ENCODE measurements at places on chromosomes 6 and 20. TPM values are rescaled to one million over a fixed set of nuclear protein-coding genes. Genes with fewer than 3 reads are reported as not detected.

The LHFPL5 gene
- total RNA-seq, result not detected

The CRIP3 gene
- 1.9 TPM for total RNA-seq

The HAO1 gene
- not detected for total RNA-seq

The SRC gene
- total RNA-seq, result 4.1 TPM

The CDSN gene
- total RNA-seq, result not detected

The PKIB gene
- 0.89 TPM for total RNA-seq

The CAPN11 gene
- not detected for total RNA-seq

The LAMA4 gene
- total RNA-seq, result not detected

The SRMS gene
- not detected for total RNA-seq

The C6orf163 gene
- total RNA-seq, result 4.1 TPM

The PAK5 gene
- not detected for total RNA-seq

The DTNBP1 gene
- total RNA-seq, result 24.1 TPM

The HEY2 gene
- 0.14 TPM for total RNA-seq

GRCh38 chr6:29376003-29376402 lies 912 bp upstream of the OR12D3 start:
- no peaks in the 10 kb centered on the region for H3K27me3 ChIP-seq
- no peaks in the 10 kb centered on the region for H3K4me1 ChIP-seq
- no peaks in the 10 kb centered on the region for H3K36me3 ChIP-seq

DNA sequence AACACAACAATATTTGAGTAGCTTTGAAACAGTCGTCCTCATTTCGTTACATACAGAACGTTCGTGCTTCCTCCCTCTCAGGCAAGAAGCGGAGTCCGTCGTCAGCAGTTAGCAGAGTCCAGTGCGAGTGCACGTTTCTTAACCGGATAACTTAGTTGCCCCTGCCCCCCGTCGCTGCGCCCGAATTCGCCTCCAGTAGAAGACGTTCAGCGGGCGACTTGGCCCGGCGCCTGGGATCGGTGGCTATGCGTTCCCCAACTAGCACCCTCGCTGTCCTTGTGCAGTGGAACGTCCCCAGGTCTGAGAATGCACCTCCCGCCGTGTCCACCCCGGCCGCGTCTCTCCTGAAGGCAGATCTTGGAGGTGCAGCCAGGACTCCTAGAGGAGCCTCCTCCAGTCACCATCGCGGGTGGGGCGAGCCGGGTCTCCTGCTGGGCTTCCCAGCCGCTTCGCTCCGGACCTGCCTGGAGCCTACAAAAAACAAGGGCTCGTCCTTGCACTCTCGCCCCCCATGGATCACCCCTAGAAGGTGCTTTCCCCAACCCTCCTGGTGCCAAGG lies 910 bp upstream of the PCSK2 start:
- H3K27ac ChIP-seq, result no peak overlapping the region
- H3K4me1 ChIP-seq, result no peaks in the 10 kb centered on the region
- no peak overlapping the region for H3K4me3 ChIP-seq
- no peak for DNase-seq

GRCh38 chr20:10005885-10006284 lies 28.9 kb upstream of the ANKEF1 start:
- H3K4me3 ChIP-seq, result no peak overlapping the region
- no peaks in the 10 kb centered on the region for H3K36me3 ChIP-seq
- DNase-seq, result no peak
- H3K27ac ChIP-seq, result no peak overlapping the region
- H3K27me3 ChIP-seq, result no peaks in the 10 kb centered on the region

DNA sequence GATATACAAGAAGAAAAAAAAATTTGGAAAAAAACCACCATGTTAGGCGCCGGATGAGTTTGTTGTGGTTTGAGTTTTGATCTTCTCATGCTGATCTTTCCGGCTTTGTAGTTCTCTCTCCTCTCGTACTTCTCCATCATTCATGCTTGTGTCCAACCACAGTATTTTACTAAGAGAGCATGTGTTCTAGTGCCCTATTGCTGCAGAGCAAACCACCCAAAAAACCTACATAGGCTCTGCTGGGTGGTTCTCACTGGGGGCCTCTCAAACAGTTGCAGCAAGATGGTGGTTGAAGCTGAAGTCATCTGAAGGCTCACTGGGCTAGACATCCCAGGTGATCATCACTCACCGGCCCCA lies 404.2 kb downstream of the PLCB1 start:
- no peak for DNase-seq
- H3K36me3 ChIP-seq, result no peaks in the 10 kb centered on the region
- no peaks in the 10 kb centered on the region for H3K4me1 ChIP-seq
- no peak overlapping the region for H3K4me3 ChIP-seq
- H3K27ac ChIP-seq, result no peak overlapping the region

DNA sequence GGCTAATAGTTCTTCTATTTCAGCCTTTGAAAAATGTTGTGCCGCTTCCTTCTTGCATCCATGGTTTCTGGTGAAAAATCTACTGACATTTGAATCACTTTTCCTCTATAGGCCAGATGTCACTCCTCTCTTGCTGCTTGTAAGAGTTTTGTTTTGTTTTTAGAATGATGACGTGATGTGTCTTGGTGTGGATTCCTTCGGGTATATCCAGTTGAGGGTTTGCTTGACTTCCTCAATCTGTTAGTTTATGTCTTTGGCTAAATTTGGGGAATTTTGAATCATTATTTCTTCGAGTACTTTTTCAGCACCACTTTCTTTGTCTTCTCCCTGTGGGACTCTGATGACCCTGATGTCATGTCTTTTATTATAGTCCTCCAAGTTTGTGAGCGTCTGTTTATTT lies 175.5 kb downstream of the MYLK4 start:
- H3K27me3 ChIP-seq, result no peaks in the 10 kb centered on the region
- no peaks in the 10 kb centered on the region for H3K4me1 ChIP-seq
- no peak overlapping the region for H3K27ac ChIP-seq
- DNase-seq, result no peak

GRCh38 chr6:155327326-155328073 lies 13.2 kb upstream of the TFB1M start:
- no peak overlapping the region for H3K4me3 ChIP-seq
- H3K27ac ChIP-seq, result no peak overlapping the region
- no peaks in the 10 kb centered on the region for H3K27me3 ChIP-seq
- no peaks in the 10 kb centered on the region for H3K4me1 ChIP-seq
- DNase-seq, result peak; percentile 64

GRCh38 chr6:133827766-133828165 lies 61.1 kb upstream of the TCF21 start:
- peaks cover 4% of the 10 kb centered on the region for H3K27me3 ChIP-seq
- no peaks in the 10 kb centered on the region for H3K36me3 ChIP-seq
- no peak overlapping the region for H3K4me3 ChIP-seq
- no peak overlapping the region for H3K27ac ChIP-seq

DNA sequence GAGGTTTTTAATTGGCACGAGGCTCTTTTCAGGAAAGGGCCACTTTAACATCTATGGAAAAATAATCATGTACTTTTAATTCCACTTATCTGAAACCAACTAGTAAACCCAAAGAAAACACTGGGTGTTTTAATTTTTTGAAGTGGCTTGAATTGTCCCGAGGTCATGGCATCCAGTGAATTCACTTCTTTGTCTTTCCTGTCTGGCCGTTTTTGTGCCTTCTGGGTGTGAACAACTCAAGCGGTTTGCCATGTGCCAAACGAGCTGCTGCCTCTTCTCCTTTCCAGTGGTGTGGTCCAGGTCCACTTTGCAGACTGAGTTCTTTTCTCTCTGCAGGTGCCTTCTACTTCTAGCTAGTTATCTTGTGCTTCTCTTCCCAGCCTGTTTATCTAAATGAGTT lies 117.5 kb downstream of the PLCB4 start:
- H3K27me3 ChIP-seq, result no peaks in the 10 kb centered on the region
- no peak for DNase-seq
- no peaks in the 10 kb centered on the region for H3K36me3 ChIP-seq
- no peak overlapping the region for H3K27ac ChIP-seq
- no peaks in the 10 kb centered on the region for H3K4me1 ChIP-seq

DNA sequence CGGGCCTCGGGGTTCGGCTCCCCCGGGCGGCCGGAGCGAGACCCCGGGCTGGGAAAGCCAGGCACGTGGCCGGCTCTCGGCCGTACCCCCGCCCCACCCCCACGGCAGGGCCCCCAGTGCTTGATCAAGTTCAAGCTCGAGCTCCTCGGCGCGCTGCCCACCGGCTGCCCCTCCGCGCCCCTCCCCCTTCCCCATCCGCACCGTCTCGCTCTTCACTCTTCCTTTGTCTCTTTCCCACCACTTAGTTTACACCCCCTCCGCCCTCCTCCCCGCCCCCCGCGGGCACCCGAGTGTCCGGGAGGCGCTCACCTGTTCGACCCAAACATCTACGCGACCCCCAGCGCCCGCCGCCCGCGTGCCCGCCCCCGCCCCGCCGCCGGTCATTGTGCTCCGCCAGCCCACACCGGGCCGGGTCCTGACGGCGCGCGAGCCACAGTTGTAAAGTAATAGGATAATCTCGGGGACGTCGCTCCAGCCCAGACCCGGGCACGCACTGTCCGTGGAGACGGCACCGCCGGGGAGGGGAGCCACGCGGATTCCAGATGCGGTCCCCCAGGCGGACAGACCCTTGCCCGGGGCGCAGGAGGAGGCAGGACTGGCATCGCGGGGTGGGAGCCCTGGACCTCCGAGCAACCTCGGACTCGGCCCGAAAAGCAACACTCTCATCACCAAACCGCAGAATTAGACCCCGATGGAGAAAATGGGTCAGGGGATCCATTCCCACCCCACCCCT lies 100.7 kb downstream of the NOL4L start:
- peak; percentile 26 for DNase-seq
- peaks cover 53% of the 10 kb centered on the region for H3K4me1 ChIP-seq
- no peaks in the 10 kb centered on the region for H3K36me3 ChIP-seq
- H3K4me3 ChIP-seq, result peak overlapping the region; percentile 64
- peak overlapping the region; percentile 46 for H3K27ac ChIP-seq

- H3K4me1 ChIP-seq, result no peaks in the 10 kb centered on the region
- H3K36me3 ChIP-seq, result no peaks in the 10 kb centered on the region
- no peaks in the 10 kb centered on the region for H3K27me3 ChIP-seq
- H3K27ac ChIP-seq, result no peak overlapping the region
- no peak for DNase-seq
These were observed 648.5 kb downstream of the RNF144B start for GRCh38 chr6:19035461-19036195.

DNA sequence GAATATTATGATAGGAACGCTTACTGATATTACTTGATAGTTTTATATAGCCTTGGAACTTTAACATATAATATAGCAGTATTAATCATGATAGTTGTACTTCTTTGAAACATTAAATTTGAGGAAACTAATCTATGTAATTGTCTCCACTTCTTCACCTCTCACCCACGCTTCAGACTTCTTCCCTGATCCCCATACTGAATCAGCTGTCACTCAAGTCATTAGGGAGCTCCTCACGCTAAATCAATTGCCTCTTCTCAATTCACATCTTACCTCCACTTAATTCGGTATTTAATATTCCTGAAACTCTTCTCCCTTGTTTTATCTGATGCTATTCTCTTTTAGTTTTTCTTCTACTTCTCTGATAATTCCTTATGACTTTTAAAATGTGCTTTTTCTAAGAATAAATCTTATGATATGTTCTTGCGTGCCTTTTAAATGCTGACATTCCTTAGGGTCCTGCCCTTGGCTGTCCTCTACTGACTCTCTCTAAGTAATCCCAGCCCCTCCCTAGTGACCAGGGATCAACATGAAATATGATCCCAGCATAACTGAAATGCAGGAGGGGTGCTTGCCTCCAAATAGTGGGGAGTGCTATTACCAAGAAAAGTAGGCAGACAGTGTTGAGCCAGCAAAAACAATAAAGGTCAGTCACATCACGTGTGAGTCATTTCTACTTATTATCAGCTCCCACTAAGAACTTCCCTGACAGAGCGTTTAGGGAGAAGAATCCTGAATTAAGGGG lies 9.9 kb downstream of the ANKRD66 start:
- H3K4me1 ChIP-seq, result no peaks in the 10 kb centered on the region
- H3K4me3 ChIP-seq, result no peak overlapping the region
- H3K27ac ChIP-seq, result no peak overlapping the region
- no peaks in the 10 kb centered on the region for H3K27me3 ChIP-seq
- no peaks in the 10 kb centered on the region for H3K36me3 ChIP-seq

DNA sequence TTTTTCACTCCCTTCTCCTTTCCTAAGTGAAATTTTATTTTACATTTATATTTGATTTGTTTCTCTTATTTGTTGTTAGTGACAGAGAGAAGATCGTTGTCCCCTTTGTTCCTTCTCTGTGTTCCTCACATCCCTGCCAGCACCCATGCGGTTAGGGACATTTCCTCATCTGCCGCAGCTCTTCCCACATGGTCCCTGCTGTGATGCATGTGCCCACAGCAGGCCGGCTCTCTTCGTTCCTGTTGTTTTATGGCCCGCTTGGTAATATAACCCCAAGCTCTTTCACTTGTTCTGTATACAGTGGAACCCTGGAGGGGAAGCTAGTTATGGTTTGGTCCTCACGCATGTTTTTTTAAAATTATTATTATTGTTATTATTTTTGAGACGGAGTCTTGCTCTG lies 23.6 kb downstream of the DTD1 start:
- H3K4me3 ChIP-seq, result no peak overlapping the region
- H3K27me3 ChIP-seq, result no peaks in the 10 kb centered on the region
- H3K4me1 ChIP-seq, result no peaks in the 10 kb centered on the region
- no peak for DNase-seq
- no peaks in the 10 kb centered on the region for H3K36me3 ChIP-seq

DNA sequence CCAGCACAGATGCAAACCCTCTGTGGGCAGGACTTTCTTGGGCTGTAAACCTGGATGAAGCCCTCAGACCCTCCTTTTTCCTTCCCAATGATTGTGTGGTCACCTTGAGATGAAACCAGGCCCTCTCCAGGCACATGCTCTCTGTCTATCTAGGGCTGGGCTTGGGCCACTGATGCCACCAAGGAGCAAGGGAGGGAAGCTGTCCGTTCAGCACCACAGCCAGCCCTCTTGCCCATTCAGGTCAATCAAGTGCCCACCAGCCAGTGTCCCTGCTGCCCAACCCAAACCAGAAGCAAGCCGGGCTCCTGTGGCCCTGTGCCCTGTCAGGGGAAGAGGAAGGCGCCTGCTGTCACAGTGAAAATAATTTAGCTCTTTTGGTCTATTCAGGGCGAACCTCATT lies 8.0 kb downstream of the STMN3 start:
- DNase-seq, result no peak
- no peaks in the 10 kb centered on the region for H3K36me3 ChIP-seq
- H3K4me1 ChIP-seq, result peaks cover 12% of the 10 kb centered on the region
- H3K27ac ChIP-seq, result no peak overlapping the region
- no peaks in the 10 kb centered on the region for H3K27me3 ChIP-seq
- H3K4me3 ChIP-seq, result no peak overlapping the region

DNA sequence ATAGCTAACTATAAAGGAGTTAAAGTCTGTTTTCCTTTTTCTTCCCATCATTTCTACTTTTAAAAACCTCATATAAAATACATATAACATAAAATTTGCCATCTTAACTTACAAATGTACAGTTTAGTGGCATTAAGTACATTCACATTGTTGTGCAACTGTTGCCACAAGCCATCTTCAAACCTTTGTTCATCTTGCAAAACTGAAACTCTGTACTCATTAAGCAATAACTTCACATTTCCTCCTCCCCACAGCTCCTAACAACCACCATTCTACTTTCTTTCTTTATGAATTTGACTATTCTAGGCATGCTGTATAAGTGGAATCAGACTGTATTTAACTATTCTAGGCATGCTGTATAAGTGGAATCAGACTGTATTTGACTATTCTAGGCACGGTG lies 4.5 kb downstream of the CCDC170 start:
- H3K4me1 ChIP-seq, result peaks cover 9% of the 10 kb centered on the region
- peaks cover 10% of the 10 kb centered on the region for H3K27me3 ChIP-seq
- H3K27ac ChIP-seq, result no peak overlapping the region
- DNase-seq, result no peak
